K562 (cell line): ENCODE measurements at places on chromosomes 12 and 14. TPM values are rescaled to one million over a fixed set of nuclear protein-coding genes. Genes with fewer than 3 reads are reported as not detected.

CFAP251 gene
- 17.2 and 18.2 TPM in 2 replicates for total RNA-seq

KRT6C gene
- not detected in 2 replicates for total RNA-seq

TGFB3 gene
- total RNA-seq = 1.9 and 2.3 TPM in 2 replicates

IL31 gene
- total RNA-seq = not detected in 2 replicates

KERA gene
- not detected in 2 replicates for total RNA-seq

PSMB11 gene
- total RNA-seq = not detected in 2 replicates

MFAP5 gene
- total RNA-seq = not detected in 2 replicates

BIN2 gene
- 0.29 and 0.45 TPM in 2 replicates for total RNA-seq

DPY19L2 gene
- total RNA-seq = 0.13 and 0.18 TPM in 2 replicates

LTBP2 gene
- total RNA-seq = 0.18 and 0.20 TPM in 2 replicates

LRRC10 gene
- total RNA-seq = not detected in 2 replicates

TPPP2 gene
- not detected in 2 replicates for total RNA-seq

HNF1A gene
- total RNA-seq = not detected in 2 replicates

GRCh38 chr14:86961106-86961716, 1031.8 kb downstream of the GALC start:
- peak; percentile 9 for DNase-seq

DNA sequence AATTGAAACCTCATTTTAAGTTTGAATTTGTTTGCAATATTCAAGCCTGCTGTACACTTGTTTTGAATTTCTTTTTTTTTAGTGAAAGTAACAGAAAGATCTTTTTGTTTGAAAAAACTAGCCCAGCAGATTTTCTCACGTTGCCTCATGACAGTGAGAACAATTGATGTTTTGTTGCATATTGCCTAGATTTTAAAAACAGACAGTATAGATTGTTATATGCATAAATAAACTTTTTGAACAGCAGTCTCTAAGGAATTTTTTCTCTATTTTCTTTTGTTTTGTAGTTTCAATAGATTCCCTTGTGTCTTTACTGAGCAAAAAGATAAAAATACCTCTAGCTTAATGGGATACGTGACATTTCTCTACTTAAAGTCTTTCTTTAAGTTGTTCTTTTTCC, 15.4 kb downstream of the OR6C6 start:
- DNase-seq = no peak

DNA sequence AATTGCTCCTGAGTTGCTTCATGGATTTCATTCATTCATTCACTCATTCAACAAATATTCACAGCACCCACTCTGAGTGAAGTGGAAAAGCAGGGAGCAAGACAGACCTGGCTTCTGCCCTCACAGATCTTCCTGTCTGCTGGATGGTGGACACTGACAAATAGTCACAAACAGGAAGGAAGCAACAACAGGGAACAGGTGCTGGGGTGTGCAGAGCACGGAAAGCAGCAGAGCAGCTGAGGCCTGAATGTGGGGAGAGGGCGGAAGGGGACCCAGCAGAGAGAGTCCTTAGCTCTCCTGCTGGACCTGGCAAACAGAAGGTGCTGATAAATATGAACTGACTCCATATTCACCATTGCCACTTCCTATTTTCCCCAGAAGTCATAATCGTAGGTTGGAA, 54.4 kb downstream of the SETD3 start:
- DNase-seq = no peak

- no peak for DNase-seq
These were observed 126.6 kb upstream of the LRIG3 start for GRCh38 chr12:59046763-59047534.

DNA sequence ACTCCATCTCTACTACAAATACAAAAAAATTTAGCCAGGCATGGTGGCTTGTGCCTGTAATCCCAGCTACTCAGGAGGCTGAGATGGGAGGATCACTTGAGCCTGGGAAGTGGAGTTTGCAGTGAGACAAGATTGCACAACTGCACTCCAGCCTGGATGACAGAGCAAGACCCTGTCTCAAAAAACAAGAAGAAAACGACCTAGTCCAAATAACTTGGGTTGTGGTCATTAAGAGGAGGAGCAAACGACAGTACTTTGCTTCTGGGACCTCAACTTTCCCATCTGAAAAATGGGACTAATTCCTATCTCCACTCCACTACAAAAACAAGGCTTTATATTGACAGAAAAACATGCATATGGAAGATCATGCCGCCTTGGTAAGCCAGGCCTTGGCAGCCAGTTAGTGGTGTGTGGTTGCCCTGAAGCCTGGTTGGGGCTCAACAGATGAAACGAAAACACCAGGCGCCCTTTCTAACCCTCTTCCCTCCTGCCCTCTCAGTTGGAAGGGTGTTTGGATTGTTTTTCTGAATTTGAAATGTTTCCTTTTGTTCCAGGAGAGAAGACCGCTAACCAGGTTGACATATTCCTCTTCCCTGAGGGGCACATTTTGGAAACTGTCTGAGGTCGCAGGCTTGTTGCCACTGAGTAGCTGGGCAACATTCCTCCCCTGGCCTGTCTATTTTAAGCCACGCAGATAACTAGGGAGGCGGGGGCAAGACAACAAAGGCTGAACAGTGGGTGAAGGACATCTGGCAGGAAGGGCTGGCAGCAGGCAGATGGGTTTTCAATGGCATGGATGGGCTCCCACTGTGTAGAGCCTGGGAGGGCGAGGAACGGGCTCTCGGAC, 13.7 kb upstream of the VPS37B start:
- no peak for DNase-seq

- DNase-seq = no peak
These were observed 164.3 kb downstream of the GRIN2B start for GRCh38 chr12:13817131-13817530.

DNA sequence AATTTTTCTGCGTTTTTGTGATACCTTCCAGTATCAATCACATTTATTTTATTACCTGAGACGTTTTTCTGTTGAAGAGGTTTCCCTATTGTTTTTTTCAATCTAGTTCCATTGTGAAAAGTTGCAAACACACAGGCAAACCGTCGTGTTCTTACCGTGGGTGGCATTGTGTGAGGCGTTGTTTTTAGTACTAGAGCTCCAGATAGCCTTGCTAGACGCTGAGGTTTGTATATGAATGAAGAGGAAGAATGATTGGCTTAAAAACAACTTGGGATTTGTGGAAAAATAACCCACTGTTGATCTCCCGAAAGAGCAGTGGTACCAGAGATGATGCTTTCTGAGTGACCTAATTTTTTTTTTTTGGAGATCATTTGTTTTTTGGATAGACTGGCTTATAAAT, 1.0 kb downstream of the SOCS4 start:
- no peak for DNase-seq

DNA sequence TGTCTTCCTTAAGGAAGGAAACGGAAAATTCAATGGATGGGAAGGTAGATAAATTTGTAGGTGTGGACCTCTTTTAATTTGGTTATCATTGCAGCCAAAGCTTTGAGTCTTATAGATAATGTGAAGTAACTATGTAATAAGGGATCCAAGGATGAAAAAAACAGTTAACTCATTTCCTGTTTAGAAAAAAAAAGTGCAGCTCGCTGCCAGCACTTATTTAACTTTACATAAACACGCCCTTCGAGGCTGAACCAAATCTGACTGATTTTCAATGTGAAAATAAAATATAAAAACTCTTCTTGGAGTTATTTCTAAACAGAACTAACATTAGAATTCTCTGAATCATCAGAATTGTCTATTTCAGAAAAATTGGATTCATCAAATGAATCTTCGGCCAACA, 7.0 kb downstream of the NUBPL start:
- no peak for DNase-seq

GRCh38 chr12:2507814-2508213, 287.0 kb upstream of the FKBP4 start:
- DNase-seq = no peak

DNA sequence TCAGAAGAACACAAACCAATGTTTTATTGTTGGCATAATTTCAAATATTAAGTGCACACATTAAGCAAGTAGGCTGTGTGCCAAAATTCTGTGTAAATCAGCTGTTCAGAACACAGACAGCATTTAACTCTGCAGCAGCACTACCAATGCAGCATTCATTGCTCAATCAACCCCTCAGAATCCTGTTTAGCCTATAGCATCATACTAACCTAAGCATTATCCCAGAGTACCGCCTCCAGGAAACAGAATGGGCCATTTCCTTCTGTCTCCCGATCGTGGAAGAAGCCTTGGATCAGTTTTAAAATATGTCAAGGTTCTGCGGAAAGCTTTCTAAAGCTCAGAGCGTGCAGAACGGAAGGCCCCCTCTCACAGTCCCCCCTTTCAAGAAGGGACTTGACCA, 3.3 kb downstream of the IL26 start:
- DNase-seq = no peak

- no peak for DNase-seq
These were observed 15.0 kb upstream of the GALNT16 start for GRCh38 chr14:69244946-69245345.

DNA sequence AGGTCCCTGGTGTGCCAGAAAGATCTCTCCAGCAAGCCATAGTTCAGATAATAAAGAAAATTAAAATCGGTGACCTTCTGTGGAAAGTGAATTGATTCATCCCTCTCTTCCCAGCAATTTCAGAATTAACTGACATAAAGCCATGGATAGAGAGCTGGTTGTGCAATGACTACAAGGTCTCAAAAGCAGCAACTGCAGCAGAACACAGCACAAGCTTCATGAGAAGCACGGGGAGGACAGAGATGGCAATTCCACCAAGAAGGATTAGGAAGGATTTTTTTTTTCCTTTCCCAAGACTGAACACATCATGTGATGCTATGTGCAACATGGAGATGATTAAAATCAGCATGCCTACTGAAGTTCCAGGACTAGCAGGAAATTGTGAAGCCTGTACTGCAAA, 154.9 kb upstream of the PLEKHG7 start:
- no peak for DNase-seq

DNA sequence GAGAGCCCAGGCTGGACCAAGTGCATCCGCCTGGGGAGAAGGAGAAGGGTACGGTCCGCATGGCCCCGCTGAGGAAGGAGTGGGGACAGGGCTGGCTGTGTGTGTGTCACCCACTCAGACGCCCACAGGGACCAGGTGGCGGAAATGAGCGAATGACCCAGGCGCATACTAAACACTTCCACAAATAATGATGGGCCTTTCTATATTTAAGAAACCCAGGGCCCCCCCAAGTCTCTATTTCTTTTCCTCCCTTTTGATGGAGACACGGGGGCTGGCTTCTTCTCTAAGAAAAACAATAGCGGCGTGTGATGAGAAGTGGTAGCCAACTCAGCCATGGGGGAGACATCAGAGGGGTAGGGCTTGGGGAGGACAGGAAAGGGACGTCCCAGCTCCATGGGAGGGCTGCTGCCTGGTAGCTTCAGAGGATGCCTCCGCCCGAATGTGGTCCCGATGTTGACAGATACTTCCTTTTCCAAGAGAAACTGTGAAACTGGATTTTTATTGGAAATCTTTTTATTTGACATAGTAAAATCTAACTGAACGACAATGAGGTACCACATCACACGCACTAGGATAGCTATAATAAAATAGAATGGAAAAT, 6.3 kb upstream of the MAP1LC3B2 start:
- DNase-seq = no peak

GRCh38 chr12:88969127-88969526, 383.2 kb downstream of the DUSP6 start:
- no peak for DNase-seq

DNA sequence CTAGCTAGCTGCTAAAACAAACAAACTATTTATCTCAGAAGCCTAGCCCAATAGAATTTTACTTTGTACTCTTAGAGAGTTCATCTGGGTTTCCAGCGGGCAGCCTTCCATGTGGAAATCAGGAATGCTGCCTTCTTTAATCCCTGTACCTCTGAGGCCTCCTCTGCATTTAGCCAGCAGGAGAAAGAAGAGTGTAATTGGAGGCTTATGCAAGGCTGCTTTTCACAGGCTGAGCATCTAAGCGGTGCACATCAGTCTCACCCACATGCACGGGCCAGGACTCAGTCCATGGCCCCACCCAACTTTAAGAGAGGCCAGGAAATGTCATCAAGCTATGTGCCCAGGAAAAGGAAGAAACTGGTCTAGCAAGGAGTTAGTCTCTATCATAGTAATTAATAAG, 14.0 kb upstream of the PTGDR start:
- DNase-seq = no peak

- DNase-seq = no peak
These were observed 136.0 kb upstream of the IFNG-AS1 start for GRCh38 chr12:67853204-67853603.

GRCh38 chr14:102226356-102227125, 78.4 kb downstream of the MOK start:
- no peak for DNase-seq

DNA sequence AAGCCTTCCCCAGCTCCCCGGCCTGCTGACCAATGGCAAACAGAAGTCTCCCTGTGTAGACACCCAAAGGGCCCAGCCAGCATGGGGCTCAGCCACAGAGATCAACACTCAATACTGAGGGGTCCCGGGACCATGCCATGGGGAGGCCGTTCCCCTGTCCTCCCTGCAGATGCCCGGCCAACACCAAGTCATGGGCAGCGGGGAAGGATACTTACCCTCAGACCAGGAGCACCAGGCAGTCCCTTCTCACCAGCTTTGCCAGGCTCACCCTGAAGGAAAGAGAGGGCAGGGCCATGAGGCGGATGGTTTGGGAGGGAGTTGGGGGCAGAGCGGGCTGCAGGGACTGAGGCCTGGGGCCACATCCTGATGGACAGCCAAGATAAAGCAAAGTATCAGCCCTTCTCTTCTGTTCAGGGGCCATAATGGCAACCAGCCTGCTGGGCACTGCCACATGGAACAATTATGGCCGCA, 19.9 kb downstream of the COL2A1 start:
- no peak for DNase-seq

GRCh38 chr12:122544537-122544936, 17.5 kb downstream of the KNTC1 start:
- DNase-seq = no peak

GRCh38 chr12:13313886-13314285, 117.4 kb downstream of the EMP1 start:
- no peak for DNase-seq

DNA sequence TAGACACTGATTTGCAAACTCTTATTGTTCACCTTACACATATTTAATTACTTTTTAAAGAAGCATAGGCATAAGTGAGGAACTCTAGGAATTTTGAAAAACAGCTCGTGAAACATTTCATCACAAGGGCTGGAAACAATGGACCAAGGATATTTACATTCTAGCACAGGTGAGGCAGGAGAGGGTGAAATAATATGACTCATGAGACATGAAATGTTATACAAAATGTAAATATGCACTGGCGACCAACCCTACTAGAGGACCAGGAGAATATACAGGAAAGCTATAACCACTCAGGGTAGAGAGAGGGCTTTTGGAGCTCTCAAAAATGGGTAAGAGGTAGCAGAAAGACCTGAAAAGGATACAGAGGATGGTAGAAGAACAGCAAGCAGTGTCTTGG, 115.3 kb downstream of the PTGER2 start:
- DNase-seq = no peak

- DNase-seq = no peak
These were observed 172.2 kb downstream of the PRKD1 start for GRCh38 chr14:29755311-29756018.
